Jurkat, Clone E6-1 (cell line): ENCODE measurements at places on chromosomes 12 and 14.

DNA sequence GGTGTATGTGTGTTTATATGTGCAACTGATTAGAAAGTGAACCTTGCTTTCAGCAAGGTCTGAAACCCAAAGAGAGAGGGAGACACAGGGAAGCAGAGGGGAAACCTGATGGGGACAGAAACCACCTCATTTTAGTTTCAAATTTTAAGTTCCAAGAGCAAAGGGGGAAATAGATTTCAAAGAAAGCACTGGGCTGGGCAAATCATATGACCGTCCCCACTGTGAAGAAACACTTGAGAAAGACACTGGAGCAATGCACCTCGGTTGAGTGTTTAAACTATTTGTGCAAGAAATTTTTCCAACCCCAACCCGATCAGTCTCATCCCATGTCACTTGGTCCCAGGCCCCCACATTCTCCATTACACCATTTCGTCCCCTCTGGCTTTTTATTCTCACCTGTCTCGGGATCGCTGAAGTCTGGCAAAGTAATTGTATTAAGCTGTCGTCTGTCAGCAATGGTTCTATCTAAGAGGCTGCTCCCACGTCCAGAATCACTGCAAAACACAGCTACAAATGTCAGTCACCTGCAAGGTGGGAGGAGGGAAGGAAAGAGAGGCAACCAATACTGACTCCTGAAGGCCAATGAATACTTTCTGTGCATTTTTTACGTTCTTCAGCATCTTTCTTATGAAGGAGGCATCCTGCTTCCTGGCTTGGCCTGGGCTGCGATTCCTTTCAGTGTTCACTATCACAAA, 205.7 kb downstream of the TTC7B start:
- no peak for DNase-seq

DNA sequence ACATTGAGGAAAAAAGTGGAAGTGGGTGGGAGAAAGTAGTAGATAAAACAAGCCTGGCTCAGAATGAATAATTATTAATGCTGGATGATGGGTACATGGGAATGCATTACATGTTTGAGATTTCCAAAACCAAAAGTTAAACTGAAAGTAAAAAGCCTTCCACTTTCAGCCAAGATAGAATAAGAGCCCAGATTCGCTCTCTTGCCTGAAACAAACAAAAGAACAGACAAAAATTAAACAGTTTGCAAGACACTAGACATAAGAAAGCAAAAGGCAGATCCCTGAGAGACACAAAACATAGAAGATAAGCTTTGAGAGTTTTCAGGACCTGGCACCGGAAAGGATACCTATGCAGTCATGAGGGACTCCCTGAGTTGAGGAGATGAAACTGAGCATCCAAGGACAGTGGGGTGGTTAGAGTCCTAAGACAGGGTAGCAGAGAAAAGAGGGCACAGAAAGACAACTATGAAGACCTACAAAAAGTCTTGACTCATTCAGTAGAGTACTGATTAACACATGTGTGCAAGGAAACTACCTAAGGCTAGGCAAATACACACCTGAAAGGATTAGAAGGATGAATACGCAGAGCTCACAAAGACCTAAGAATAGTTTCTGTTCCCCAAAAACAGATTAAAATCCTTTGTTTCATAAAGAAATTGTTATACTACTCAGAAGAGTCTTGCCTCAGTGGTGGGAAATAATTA, 54.1 kb downstream of the CEP83 start:
- DNase-seq: no peak

DNA sequence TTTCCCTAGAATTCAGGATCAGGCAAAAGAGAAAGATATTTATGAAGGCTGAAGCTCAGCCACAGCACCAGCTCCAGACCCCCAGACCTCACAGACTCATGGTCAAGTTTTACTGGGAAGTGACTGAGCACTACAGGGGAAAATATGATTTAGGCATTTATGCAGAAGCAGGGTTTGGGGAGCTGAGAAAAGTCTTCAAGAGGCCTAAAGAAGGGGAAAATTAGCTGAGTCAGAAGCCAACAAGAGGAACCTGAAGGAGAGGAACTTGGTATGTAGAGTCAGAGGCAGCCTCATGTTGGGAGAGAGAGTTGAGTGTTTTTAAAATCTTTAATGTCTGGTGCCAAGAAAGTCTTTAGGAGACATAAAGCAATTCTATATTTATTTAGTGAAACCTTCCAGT, 63.0 kb downstream of the FOS start:
- no peak for DNase-seq

- peak; percentile 58 for DNase-seq
Observed at GRCh38 chr12:79886917-79887519, 47.9 kb downstream of the PPP1R12A start.

DNA sequence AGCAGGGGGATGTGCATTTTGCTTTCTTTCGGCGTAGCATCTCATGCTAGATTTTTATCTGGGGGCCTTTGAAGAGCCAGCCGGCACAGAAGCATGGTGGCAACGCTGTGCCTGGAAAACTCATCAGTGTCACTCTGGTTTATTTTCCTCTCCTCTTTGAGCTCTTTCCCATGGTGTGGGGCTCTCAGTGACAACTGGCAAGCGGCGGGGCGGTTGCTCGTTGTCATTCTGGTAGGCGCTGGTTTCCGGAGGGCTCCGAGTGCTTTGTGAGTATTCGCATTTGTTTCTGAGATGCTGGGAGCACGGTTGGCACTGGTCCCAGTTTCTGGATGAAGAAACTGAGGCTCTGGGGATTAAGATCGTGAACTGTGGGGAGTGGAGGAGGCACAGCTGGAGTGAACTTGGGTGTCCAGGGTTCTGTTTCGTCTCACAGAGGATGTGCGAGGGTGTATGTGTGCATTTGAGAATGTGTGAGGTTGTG, 23.3 kb downstream of the TPCN1 start:
- DNase-seq: no peak

DNA sequence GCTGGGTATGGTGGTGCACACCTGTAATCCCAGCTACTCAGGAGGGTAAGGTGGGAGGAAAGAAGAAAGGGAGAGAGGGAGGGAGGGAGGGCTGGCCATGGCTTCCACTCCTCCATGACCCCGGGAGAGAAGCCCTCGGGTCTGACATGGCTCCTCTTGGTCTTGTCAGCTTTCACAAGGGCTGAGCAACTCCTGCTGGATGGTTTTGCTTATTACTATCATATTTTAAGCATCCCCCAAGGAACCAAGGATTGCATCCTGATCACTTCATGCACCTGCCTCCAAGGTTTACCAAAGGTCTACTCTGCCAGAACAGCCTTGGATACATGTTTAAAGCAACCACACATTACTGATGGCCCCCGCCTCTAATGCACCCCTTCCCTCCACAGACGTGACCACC, 28.0 kb upstream of the NCOR2 start:
- DNase-seq: no peak

- DNase-seq: no peak
Observed at GRCh38 chr12:19967001-19967400, 401.3 kb upstream of the PDE3A start.

- DNase-seq: no peak
Observed at GRCh38 chr12:7009512-7009911, 8.8 kb downstream of the LPCAT3 start.

GRCh38 chr12:13198241-13198640, 1.7 kb downstream of the EMP1 start:
- DNase-seq: no peak

GRCh38 chr12:46531059-46531785, 158.6 kb upstream of the SLC38A2 start:
- DNase-seq: no peak

DNA sequence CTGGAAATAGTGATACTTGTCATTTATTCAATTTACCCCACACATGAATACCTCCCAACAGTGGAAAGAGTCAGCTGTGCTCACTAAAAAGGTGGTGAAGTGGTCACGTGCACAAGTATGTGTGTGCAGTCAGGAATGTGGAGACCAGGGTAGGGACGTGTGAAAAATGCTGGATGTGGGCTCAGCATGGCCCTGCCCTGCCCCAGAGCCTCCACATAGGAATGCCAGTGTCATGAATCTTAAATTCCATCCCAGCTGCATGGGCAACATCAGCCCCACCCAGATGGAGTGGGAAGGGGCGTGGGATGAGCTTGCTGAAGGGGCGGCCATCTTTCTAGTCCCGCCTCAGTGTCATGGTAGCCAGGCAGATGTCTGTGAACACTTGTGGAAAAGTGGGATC, 87.7 kb downstream of the C12orf75 start:
- DNase-seq: no peak

DNA sequence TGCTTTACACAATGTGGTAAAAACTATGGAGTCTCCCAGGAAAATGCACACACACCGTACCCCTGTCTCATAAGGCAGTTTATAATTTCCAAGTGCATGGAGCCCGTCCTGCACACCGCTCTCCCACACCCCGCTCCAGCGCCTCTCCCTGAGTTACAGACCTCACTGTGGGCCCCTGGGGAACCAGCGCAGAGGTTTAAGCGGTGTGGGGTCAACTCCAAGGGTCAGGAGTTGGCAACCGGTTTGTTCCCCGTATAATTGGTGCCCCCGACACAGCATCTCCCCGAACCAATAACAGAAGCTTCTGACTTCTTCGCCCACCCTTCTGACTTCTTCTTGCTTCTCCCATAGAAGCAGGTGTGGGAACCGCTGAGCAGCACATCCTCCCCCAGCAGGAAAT, 58.4 kb upstream of the DDX11 start:
- DNase-seq: no peak

- DNase-seq: no peak
Observed at GRCh38 chr12:95083938-95084337, 10.5 kb upstream of the NR2C1 start.

GRCh38 chr12:115946092-115946491, 331.4 kb downstream of the MED13L start:
- no peak for DNase-seq

- no peak for DNase-seq
Observed at GRCh38 chr12:65942102-65942501, 117.8 kb downstream of the HMGA2 start.

- no peak for DNase-seq
Observed at GRCh38 chr12:122870867-122871664, 24.9 kb downstream of the VPS37B start.

- no peak for DNase-seq
Observed at GRCh38 chr14:101972126-101972866, 7.9 kb downstream of the DYNC1H1 start.

- peak; percentile 62 for DNase-seq
Observed at GRCh38 chr14:100406505-100407131, 83.5 kb downstream of the SLC25A47 start.

DNA sequence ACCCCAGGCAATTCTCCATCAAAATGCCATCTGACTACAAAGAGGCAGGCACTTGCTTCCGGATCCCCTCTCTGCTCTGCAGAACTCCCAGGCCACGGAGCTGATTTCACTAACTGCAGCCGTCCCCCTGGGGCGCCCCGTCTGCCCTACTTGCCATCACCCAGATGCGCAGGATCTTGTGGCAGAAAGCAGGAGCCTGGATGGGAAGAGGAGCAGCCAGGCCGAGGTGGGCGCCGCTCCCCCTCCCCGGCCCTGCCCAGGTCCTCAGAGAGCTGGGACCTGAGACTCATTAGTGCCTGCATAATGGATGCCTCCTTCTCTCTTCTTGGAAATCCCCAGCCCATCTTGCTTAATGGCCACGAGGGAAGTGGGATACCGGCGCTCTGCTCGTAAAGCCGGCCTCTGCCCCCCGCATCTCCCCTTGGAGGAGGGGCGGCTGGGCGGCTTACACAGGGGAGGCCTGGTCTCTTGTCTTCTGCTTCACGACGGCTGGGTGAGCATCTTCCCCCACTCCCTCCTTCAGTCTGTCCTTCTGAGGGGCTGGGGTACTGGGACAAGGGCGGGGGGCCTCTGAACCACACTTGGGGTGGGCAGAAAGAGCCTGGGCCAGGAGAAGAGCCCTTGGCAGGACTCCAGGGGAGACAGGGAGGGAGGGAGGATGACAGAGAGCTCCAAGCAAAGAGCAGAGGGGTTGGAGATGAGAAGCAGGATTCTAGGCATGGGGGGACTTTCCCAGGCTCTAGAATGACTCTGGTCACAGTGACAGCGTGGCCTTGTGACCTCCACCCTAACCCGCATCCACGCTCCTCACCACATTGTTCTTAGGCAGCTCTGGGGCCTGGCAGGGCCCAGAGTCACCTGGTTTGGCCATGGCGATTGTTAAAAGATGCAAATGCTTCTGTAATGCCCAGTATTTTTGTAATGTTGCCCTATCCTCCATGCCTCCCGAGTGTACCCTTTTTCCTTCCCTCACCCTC, 19.4 kb upstream of the EML1 start:
- DNase-seq: no peak

GRCh38 chr14:104510216-104510615, 69.3 kb upstream of the C14orf180 start:
- DNase-seq: no peak

- no peak for DNase-seq
Observed at GRCh38 chr12:2531371-2531770, 263.4 kb upstream of the FKBP4 start.

- no peak for DNase-seq
Observed at GRCh38 chr12:94761559-94761958, 111.2 kb upstream of the TMCC3 start.

DNA sequence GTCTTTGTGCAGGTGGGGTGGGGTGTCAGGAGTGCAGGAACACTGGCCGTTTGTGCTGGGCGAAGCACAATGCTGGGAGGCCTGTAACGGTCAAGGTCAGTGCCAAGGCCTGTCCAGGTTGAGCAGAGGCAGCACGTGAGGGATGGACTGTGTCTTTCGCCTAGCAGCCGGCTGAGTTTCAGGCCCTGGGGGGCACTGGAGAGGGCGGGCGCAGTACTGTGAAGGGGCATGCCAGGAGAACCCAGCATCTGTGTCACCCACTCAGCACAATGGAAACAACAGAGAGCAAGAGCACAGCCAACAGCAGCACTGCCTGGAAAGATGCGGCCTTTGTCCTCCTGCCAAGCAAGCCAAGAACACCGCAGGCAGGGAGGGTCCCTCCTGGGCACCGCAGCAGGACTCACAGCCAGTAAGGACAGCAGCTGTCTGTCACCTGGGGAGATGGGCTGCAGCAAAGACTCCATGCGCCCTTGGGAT, 25.2 kb downstream of the SLC25A47 start:
- no peak for DNase-seq

- no peak for DNase-seq
Observed at GRCh38 chr14:55599250-55599879, 19.4 kb downstream of the KTN1 start.
